Thymus (tissue), 14 donors: ENCODE measurements at places on chromosomes 6 and 20.

DNA sequence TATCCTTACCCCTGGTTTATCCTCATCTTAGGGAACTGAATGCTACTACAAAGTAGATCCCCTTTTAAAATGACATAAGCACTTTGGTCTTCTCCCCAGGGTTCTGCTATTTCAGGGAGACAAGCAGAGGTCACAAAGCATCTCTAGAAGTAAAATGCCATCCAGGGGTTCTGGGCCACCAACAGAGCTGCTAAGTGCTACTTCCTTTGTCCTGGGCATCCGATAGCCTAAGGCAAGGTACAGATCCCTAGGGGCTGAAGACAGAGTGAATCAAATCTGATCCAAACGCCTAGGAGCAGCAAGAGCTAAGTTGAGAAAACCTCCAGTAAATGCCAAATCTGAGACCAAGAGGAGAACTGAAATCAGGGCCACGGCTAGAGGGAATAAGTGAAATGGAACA is 161.2 kb downstream of the PTPRT start:
- DNase-seq, result no peak

- DNase-seq, result no peak
These were observed 278.1 kb upstream of the SASH1 start for GRCh38 chr6:148064406-148065134.

DNA sequence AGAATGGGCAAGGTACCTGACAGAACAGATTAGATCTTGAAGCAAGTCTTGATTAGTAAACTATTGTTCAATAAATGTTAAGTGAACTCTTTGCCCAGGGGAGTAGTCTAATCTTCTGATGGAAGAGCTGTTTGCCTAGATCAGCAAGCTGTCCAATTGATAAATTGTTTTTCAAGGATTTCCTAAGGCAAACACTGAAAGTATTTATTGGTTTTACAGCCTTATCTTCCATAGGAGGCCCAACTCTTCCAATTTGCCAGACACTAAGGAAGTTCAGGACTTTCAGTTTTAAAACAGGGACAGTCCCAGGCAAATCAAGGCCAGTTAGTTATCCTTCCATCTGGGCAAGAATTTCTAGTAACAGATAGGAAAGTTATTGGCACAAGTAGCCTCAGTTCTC is 1.8 kb upstream of the C6orf163 start:
- no peak for DNase-seq

DNA sequence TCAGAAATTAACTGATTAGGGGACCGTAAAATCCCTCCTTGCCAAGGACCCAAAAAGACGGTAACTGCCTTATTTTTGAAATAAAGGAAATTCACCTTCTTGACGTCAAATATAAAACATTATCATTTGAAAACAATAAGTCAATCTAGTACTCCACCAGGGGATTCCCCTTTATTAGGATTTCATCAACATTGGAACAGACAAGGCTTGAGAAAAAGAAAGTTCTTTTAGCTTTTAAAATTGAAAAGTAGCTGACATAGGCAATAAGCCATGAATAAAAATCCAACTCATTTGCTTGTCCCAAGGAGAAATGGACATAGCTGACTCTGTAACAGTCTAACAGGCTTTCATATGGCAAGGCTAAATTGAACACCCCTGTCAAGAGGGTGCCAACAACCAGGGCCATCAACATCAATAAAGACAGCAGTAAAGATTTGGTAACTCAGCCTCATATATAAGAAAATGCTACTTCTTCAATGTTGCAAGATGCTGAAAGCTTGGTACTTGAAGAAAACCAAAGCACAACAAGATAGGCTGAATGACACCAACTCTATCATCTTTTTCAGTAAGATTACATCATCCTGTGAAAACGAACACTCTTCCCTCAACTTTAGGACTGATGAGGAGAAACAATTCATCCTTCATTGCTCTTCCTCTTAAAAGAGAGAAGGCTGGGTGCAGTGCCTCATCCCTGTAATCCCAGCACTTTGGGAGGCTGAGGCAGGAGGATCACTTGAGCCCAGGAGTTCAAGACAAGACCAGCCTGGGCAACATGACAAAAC is 121.0 kb upstream of the PRDM1 start:
- DNase-seq, result no peak

- no peak for DNase-seq
These were observed 30.4 kb downstream of the IBTK start for GRCh38 chr6:82217018-82217586.

DNA sequence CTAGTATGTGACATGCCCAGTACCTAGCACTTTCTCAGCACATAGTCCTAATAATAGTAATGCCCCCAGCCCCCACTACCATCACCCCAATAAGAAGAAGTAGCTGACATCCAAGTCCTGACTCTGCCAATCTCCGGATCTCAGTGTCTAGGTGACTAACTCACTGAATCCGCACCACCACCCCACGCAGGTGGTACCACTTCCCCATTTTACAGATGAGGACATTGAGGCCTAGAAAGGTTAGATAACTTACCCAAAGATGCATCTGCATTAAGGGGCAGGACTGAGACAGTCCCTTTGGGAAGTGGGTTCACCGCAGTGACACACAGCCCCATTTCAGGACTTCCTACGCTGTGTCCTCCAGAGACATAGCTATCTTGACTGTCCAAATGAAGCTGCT is 241.2 kb downstream of the TFAP2C start:
- DNase-seq, result no peak

DNA sequence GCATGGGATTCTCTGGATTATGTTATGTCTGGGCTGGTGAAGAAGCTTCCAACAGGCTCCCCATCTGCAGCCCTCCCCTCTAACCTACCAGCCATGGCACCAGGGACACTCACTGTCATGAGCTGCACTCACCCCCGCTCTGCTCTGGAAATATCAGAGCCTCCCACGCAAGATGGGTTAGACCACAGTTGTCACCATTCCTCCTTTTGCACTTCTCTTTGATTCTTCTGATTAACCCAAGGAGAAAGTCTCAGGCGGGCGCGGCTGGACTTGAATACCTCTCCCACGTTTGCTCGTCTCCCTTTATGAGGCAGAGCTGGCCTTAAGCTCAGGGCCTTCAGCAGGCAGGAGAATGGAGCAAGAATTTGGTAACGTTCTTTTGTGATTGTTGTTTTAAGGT is 128.1 kb downstream of the CEBPB start:
- no peak for DNase-seq

GRCh38 chr6:39335780-39336545 is 13.5 kb upstream of the KCNK16 start:
- DNase-seq, result no peak

DNA sequence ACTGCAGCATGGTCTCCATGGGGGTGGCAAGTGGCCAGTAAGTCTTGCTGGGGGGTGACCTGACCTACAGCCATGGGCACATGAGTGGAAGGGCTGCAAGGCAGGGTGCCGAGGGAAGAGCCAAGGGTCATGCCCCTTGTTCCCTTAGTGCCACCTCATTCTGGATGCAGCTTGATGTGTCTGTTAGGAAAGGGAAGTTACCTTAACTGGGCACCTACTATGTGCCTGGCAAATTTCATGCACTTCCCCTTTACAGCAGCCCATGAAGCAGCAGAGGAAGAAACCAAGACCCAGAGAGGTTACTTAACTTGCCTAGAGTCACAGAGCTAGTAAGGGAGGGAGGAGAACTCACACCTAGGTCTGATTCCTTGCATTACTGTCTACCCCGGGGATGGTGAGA is 174.0 kb downstream of the MRPL14 start:
- DNase-seq, result no peak

DNA sequence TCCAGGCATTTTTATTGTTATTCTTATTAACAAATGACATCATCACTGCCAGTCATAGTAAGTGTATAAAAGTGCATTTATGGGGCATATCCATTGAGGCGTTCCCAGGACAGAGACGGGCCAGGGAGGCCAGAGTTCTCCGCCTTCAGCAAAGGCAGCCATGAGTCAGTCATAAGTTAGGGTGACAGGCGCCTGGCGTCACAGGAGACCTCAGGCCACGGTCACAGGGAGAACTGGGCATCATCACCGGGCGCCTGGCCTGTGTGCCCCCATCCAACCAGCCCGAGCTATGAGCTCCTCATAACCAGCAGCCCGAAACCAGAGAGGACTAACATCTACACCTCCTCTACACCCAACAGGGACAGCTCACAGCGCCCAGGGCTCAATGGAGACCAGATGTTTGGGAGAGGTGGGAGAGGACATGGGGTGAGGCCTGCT is 259.2 kb downstream of the DLL1 start:
- no peak for DNase-seq

DNA sequence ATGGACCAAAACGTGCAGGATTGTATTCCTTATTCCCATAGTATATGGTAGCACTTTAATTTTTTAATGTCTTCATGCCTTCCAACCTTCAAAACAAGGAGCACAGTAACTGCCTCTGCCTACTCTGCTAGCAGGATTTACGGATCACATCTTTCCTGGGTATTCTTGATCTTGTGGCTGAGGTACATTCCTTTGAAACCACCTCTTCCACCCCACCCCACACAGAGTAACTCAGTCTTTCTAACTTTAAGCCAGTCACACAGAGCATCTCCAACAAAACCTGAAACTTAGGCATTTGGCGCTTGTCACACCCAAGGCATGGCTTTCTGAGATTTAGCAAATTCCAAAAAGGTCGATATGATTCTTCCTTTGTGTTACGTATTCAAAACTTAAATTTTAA is 2.3 kb upstream of the ID4 start:
- no peak for DNase-seq

GRCh38 chr6:34891296-34891695 is 2.2 kb downstream of the ANKS1A start:
- no peak for DNase-seq

DNA sequence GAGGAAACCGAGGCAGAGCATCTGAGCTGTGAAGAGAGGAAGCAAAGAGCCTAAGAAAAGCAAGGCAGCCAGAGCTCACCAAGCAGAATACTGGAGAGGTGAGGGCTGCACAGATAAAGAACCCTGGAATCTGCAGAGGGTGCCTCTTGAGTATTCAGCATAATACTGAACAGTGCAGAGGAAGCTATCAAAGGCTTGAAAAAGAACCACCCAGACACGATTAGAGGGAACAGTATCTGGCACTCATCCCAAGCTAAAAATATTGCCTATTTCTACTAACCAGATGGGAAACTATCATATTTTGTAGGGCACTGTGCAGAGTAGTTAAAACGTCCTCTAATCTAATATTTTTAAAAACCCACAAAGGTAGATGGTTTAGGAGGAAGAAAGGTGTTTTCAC is 41.8 kb upstream of the OPRM1 start:
- no peak for DNase-seq

GRCh38 chr6:18585032-18585573 is 198.0 kb downstream of the RNF144B start:
- no peak for DNase-seq

- no peak for DNase-seq
These were observed 244.8 kb upstream of the TENT5A start for GRCh38 chr6:81997090-81997926.
